Suppressor macrophage treated with lipopolysaccharide for 1 hour (primary cell): ENCODE measurements at places on chromosomes 7 and 10.

GRCh38 chr7:49789736-49790135, 16.3 kb downstream of the VWC2 start:
- no peak for DNase-seq

DNA sequence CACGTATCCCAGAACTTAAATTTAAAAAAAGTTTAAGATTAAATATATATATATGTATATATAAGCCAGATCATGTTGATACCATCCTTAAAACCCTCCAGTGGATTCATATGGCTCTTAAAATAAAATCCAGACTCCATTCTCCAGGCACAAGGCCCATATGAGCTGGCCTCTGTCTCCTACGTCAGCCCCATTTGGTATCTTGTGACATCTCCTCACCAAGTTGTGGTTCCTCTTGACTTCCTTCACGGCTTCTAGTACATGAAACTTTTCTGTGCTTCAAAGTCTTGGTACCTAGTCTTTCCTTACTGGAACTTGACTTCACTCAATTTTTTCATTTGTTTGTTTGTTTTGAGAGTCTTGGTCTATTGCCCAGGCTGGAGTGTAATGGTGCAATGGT, 61.3 kb downstream of the PRLHR start:
- DNase-seq = peak; percentile 54

GRCh38 chr10:75851580-75852345, 420.3 kb downstream of the LRMDA start:
- no peak for DNase-seq

GRCh38 chr7:99289185-99289584, 16.5 kb downstream of the MYH16 start:
- DNase-seq = no peak

GRCh38 chr10:62733654-62734293, 70.7 kb upstream of the ADO start:
- peak; percentile 32 for DNase-seq

- DNase-seq = no peak
Measured at GRCh38 chr7:4766666-4767519, 8.5 kb upstream of the AP5Z1 start.
